GM12864 (cell line): ENCODE measurements at places on chromosomes 16 and 17.

GRCh38 chr17:83149029-83149725, 69.8 kb downstream of the METRNL start:
- DNase-seq = no peak

DNA sequence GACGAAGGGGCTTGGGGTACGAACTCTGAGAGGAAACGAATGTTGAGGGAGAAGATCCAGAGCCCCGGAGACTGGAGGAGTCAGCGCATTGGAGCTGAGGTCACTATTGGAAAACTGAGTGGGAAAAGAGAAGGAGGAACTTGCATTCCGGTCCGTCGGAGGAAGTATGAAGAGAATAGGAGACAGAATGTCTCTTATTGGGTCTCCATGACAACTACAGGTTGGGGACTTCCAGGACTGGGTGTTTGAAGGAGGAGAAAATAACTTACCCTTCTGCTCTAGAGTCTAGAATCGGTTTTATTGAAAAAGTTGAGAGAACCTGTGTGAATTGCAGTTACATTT, 537 bp downstream of the GOSR1 start:
- DNase-seq = no peak

DNA sequence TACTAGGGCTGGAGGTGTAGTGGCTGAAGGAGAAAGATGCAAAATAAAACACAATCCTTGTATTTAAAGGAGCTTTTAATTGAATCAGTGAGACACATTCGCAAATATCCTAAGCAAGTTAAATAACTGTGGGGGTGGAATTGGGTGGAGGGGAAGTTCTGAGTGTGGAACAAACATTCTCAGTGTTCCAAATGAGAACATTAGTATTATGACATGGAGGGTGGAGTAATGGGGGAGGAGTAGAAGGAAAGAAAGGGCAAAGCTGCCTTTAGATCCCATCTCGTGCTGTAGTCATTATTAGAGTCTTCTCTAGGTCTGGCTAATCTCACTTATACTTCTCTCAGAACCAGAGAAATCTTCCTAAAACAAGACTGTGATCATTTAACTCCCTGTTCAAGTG, 169.7 kb downstream of the ANKFN1 start:
- DNase-seq = no peak

DNA sequence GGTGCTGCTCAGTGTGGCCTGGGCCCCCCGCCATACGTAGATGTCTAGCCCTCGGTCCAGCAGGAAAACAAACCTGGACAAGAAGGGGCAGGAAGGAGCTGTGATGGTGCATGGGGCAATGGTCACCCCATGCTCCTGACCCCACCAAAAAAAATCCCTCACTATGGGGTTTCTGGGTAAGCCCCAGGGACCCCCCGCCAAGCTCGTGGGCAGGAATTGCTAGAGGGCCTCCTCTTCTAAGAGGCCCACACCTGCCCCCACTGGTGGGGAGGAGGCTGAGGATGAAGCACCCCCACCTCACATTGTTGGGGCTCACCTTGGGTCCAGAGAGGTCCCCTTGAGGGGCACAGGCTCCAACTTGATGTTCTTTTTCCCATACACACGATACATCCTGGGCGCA, 9.7 kb downstream of the FLII start:
- no peak for DNase-seq

- DNase-seq = no peak
Observed at GRCh38 chr16:66374176-66374575, 7.7 kb downstream of the CDH5 start.

DNA sequence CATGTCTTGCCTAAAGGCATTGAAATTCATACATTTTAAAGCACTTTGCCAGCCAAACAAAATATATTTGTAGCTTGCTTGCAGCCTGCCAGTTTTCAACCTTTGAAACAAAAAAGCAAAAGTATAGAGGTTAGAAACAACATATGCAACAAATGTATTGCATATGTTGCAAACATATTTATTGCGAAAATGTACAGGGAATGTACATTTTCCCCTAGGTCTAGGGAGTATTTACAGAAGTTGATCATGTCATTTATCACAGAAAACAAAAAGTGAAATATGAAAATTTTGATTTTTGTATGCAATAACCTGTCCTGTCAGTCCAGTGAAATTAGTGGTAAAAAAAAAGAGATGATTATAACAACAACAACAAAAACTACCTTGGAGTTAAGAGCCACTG, 171.5 kb downstream of the SPECC1 start:
- no peak for DNase-seq

- no peak for DNase-seq
Observed at GRCh38 chr16:19102187-19102872, 11.4 kb upstream of the ITPRIPL2 start.

DNA sequence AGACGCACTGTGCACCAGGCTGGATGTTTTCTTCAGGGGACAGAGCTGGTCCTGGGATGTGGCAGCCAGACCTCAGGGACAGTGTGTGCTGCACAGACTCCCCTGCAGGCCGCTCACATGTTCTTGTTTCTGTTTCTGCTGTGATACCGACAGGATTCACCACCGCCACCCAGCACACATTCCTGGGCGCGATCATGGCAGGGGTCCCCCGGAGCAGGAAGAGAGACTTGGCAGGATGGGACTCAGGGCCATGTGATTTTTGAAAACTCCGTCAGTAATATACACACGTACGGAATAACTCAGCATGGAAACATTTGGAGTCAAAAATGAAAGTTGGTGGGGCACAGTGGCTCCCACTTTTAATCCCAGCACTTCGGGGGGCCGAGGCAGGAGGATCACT, 79.0 kb downstream of the HAPSTR1 start:
- no peak for DNase-seq

DNA sequence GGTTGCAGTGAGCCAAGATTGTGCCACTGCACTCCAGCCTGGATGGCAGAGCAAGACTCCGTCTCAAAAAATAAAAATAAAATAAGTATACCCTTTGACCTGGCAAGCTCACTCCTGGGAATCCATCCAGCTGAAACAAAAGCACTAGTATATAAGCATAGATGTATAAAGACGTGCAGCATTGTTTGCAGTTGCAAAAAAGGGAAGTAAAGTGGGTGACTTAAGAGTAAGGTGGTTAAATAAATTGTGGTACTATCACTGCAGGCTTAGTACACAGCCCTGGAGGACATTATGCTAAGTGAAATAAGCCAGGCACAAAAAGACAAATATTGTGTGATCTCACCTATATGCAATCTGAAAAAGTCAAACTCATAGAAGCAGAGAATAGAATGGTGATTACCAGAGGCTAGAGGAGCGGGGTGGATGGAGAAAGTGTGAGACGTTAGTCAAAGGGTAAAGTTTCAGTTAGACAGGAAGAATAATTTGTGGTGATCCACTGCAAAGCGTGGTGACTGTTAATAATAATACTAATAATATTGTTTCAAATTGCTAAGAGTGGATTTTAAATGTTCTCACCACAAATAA, 113.0 kb downstream of the MYO1D start:
- no peak for DNase-seq

GRCh38 chr16:74575807-74576643, 30.9 kb downstream of the GLG1 start:
- DNase-seq = no peak

DNA sequence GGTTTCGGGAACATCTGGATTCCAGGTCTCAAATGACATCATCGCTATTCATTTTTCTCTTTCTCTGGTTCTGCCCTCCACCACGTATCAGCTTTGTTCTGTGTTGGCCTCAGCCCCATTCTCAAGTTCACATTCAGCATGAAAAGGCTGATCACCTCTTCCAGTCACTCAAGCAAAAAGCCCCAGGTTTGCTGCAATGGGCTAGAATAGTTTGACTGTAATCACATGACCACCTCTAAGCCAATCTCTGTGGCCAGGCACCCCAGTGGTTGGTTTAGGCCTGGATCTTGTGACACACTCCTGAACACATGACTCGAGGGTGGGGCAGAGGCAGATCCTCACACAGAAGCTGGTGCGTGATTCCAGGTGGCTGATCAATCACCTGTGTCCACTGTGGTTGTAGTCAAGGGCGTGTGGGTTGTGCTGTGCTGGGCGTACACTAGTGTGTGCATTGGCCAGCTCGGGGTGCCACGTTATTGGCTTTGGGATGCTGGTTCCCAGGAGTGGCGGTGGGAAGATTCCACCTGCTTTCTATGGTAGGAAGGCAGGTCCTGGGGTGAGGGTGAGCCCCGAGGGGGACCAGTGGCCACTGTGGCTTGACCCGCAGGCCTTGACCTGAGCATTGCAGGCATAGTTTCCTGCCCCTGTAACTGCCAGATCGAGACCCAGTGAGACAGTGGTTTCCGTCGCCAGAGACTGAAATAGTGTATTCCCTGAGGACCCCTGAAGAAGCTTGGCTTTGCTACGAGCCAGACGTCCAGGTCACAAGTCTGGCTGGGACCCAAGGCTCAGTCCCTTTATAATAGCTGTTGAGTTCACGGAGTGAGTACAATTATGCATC, 12.0 kb downstream of the EEF2K start:
- DNase-seq = peak; percentile 63

DNA sequence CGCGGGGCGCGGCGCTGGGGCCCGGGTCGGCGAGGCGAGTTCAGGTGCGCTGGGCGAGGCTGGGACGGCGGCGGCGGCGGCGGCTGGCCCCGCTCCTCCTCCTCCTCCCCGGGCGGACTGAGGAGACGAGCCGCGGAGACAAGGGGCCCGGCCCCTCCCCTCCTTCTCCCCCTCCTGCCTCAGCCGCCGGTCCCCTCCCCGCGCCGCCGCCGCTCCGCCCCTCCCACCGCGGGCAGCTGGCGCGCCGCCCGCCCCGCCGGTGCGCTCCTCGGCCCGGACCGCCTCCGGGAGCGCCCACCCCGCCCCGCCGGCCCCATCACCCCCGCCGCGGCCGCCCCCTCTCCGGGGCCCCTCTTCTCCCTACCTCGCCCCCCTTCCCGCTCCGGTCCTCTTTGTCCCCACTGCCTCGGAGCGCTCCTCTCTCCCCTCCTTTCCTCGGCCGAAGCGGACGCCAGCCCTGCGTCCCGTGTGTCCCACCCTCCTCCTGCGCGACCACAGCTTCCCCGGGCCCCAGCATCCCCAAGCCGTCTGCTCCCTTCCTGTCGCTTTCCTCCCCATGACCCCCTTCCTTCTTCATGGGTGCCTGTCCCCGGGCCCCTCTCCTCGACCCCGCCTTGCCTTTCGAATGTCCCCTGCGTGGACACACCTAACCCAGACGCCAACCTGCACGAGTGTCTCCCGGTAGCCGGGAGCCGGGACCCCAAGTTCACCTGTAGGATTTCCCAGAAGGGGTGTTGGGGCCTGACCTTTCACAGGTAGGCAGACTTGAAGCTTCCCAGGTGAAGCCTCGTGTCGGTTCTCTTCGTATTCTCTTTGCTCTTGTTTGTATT, at the start of gene TOX3:
TSS of gene TOX3 (minus strand) at position 140 of the 830 bp plus-strand sequence. CDS start 420 bp downstream, outside the sequence.
- DNase-seq = no peak

DNA sequence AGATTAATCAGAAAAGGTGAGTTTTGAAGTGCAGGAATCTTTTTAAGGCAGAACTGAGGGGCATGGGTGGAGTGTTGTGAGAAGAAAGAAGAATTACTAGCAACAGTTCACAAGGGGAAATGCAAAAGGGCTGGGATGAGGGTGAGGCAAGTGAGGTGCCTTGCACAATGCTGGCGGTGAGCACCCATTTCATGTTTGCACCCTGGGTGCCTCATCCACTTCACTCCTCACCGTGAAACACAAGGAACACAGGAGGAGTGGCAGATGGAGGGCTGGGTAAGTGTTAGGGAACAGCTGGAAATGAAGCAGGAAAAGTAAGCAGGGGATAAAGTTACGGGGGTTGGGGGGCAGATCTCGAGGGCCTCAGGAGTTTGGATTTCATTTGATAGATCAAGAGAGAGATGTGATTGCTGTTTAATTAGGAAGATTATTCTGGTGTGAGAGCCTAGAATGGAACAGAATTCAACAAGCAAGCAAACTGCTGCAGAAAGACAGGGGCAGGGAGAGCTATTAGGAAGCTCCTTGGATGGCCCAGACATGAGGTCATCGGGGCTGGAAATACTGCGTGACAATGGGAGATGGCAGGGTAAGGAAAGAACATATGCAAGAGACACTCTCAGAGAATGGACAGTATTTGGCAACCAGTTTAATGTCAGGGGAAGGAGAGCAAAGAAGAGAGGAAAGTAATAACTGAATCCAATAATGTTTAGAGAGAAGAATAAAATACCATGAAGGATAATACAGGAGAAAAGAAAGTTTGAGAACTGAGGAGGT, 8.3 kb upstream of the HEATR6 start:
- no peak for DNase-seq

GRCh38 chr17:72357764-72358365, 237.0 kb downstream of the SOX9 start:
- no peak for DNase-seq

DNA sequence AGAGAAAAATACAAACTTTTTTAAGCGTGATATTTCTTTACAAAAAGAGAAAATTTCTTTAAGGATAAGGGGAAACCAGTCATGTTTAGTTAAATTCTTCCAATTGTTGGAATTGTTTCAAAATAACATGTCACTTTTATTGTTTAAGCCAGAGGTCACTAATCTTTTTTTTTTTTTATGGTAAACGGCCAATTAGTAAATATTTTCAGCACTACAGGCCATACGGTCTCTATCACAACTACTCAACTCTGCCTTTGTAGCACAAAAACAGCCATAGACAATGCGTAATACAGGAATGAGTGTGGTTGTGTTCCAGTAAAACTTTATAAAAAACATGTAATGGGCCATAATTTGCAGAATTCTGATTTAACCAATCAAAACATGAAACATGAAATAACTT, 401.4 kb downstream of the GRIN2A start:
- no peak for DNase-seq

- DNase-seq = no peak
Observed at GRCh38 chr16:84072014-84072413, 29.4 kb upstream of the SLC38A8 start.

DNA sequence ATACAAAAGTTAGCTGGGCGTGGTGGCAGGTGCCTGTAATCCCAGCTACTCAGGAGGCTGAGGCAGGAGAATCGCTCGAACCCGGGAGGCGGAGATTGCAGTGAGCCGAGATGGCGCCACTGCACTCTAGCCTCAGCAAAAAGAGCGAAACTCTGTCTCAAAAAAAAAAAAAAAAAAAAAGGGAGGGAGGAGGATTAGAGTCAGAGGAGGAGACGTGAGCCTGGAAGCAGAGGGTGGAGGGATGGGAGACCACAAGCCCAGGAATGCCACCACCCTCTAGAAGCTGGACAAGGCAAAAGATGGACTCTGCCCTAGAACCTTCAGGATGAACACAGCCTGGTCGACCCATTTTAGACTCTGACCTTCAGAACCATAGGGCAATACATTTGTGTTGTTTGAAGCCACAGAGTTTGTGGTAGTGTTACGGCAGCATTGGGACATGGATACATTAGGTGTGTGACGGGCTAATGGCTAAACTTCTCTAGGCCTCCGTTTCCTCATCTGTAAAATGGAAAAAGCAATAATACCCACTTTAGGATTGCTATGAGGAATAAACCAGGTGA, 2.1 kb upstream of the SMIM22 start:
- no peak for DNase-seq

DNA sequence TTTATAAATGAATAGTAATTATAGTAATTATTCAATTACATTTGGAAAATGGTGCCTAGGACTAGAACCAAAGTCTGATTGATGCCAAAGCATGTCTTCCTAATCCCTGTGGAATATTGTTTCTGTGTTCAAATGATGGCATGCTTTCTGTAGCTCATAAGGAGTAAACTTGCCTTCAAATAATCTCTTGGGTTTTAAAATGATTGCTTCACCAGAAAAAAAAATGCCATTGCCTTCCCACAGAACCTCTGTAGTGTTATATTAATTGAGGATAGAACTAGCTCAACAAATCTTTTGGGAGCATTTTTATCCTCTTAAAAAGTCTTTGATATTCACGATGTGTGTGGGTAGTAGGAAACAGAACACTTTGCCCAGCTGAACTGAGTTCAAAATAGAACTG, 7.7 kb upstream of the TMEM100 start:
- no peak for DNase-seq

GRCh38 chr17:68199837-68200688, 47.8 kb upstream of the AMZ2 start:
- no peak for DNase-seq
